ENCODE measurements at places on chromosomes 5 and 9. TPM values are rescaled to one million over a fixed set of nuclear protein-coding genes. Genes with fewer than 3 reads are reported as not detected.

DNA sequence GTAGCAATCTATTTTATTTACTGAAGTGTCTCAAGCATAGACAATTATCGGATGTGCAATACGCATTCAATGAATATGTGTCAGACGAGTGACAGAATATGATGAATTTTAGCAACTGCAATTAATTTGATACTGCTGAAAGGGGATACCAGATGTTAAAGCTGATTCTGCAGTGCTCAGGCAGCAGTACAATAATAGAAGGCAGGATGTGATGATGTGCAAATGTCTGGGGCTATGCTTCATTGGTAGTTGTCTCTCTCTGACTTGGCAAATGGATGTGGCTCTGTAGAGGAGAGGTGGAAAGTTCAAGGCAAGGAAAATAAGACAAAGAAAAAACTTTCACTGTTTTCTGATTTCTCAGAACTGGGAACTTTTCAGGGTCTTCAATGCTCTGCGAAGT, 721.2 kb downstream of the CDH18 start:
- no peak for DNase-seq

- DNase-seq = no peak
Measured at GRCh38 chr9:95270790-95271189, 46.7 kb downstream of the FANCC start.

- DNase-seq = no peak
Measured at GRCh38 chr5:40904994-40905306, 4.3 kb upstream of the C7 start.

- DNase-seq = no peak
Measured at GRCh38 chr9:112884721-112885120, 6.0 kb downstream of the SLC46A2 start.

GRCh38 chr9:116979456-116979855, 292.4 kb downstream of the TRIM32 start:
- DNase-seq = no peak

DNA sequence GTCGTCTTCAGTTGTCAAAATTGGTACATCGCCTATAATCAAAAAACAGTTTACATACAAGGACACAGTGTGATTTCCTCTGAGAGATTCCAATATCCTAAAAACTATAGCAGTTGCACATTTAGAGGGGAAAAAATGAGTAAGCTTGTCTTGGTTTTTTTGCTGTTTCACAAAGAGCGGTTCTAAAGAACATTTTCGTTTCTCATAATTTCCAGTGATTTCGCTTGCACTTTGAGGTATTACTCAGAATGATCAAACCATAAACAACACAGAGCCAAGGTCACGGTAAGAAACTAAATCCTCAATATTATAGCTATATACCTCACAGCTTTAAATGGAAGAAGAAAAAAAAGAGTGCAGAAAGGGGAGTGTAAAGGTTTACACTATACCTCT, 861 bp downstream of the MTX3 start:
- no peak for DNase-seq

DNA sequence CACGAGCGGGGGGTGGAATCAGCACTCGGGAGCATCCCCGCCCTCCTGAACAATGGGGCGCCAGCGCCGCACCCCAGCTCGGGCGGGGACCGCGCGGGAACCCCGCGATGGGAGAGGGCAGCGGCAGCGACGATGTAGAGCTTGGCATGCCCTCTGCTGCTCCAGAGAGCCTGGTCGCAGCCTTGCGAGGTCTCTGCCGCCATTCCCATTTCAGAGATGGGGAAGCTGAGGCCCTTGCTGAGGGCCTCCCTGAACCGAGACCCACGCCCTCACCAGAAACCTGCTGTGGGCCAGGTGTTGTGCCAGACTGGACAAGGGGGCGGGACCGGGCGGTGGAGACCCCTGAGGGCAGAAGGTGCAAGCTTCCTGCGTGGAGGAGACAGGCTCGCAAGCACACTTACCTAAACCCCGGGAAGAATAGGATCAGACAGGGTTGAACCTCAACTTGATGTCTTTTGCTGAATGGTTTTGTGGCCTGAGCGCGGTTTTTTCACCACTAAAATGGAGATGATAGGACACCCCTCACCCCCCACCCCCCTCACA, 647 bp upstream of the MEGF9 start:
- DNase-seq = no peak

DNA sequence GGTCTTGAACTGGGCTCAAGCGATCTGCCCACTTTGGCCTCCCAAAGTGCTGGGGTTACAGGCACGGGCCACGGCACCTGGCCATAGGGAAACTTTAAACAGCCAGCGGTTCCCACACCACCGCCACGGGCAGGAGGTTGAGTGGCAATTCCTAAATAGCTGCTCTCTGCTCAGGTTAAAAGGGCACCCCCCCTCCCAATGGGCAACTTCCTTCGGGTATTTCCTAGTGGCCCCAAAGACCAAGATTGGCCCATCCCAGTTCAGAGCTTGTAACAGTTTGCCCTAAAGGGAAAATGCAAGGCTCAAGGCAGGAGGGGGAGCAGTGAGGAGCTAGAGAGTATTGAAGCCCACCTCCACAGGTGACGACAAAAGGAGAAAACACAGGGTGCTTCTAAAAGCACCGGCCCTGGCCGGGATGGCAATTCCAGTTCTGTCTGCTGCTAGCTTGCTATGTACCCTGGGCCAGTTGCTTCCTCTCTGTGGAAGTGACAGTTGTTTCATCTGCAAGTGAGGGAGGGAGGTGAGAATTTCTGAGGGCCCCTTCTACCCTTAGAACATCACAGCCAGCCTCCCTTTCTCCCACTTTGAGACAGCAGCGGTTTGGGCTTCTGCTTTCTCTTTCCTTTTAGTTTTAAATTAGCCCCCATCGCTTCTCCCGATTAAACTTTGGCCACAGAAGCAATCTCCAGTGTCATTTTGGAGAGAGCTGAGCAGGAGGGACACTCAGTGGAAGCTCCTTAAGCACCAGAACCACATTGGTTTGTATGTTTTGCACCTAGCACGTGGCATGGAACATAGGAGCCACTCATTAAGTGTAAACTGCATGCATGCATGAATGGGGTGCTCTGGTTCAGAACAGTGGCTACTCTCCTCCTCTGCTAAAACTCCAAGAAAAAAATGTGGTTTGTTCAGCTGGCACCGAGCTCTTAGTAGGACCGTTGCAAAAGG, 17.3 kb upstream of the TNIP1 start:
- DNase-seq = no peak

DNA sequence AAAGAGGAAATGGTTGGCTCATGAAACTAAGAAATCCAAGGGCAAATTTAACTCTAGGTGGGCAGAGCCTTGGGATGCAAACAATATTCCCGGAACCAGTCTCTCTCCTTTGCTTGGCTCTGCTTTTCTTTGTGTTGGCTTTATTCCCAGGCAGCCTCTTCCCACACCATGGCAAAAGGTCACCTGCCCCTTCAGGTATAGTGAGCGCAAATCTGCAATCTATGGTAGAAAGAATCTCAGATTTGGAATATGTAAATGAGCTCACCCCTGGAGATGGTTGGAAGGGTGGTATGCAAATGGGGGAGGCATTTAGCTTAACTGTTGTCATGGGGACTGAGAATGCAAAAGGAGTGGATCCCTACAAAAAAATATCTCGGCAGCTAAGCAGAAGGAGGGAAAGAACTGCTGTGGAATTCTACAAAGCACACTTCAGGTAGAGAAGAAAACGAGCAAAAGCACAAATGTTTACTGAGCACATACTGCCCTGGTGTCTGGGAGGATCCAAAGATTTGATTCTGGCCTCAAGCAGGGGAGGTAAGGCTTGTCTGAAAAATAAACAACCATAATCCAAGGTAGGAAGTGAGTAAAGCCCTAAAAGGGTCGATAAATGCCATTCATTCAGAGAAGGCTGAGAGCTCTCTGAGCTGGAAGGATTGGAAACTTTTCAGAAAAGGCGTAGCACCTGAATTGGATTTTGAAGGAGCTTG, 139.7 kb downstream of the TLE1 start:
- DNase-seq = no peak

DNA sequence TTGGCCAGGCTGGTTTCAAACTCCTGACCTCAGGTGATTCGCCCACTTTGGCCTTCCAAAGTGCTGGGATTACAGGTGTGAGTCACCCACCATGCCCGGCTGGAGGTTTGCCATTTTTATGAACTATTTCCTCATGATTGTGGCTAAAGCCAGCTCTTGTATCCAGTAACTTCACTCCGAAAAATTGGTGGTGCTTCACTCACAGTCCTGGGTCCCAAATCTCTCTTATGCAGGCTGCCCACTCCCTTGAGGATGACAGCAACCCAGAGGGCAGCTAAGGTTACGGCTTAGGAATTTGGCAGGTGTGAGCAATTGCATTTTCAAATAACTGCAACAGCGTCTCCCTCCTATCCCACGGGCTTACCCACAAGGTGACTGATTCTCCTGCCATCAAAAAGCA, 23.4 kb upstream of the FUBP3 start:
- no peak for DNase-seq

- no peak for DNase-seq
Measured at GRCh38 chr5:61995486-61995885, 310.5 kb upstream of the KIF2A start.

- no peak for DNase-seq
Measured at GRCh38 chr5:14506140-14506538, 75.5 kb upstream of the OTULINL start.

GRCh38 chr9:115046199-115046598, 71.8 kb downstream of the TNC start:
- DNase-seq = no peak

Gene DENND1A
- total RNA-seq = 15.1 TPM

Gene GCNT1
- total RNA-seq = 15.0 TPM

Gene CCDC192
- total RNA-seq = not detected

Gene RFK
- total RNA-seq = 17.1 TPM

Gene SPINK14
- total RNA-seq = not detected

Gene ARL14EPL
- not detected for total RNA-seq
